ENCODE measurements at places on chromosomes 5 and 9.

DNA sequence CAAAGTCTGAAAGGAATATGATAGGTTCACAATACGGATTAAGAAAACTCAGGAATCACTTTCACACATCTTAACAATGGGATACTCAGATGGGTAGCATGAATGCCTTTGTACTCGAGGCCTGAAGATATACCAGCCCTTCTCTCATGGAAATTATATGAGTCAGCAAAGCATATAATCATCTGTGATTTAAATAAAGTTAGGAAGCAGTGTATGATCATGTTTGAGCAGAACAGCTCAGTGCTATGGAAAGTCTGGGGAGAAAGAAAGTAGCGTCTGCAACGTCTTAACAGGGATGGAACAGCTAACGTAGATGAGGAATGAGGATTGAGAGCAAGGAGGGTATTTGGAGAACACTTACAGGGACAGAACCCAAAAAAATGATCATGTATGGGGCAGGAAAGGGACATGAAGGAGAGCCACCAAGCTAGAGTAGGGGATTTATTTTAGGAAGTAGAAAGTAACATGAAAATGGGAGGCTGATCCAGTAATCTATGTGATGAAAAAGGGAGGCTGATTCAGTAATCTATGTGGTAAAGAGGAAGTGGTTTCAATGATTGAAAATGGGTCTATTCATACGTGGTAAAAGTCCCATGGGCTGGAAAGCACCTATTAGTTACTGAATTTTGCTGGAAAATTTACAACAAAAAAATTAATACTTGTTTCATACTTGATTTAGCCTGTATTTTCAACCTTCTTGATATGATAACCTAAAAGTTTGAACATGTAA lies 85.9 kb downstream of the GNA14 start:
- DNase-seq, result no peak

DNA sequence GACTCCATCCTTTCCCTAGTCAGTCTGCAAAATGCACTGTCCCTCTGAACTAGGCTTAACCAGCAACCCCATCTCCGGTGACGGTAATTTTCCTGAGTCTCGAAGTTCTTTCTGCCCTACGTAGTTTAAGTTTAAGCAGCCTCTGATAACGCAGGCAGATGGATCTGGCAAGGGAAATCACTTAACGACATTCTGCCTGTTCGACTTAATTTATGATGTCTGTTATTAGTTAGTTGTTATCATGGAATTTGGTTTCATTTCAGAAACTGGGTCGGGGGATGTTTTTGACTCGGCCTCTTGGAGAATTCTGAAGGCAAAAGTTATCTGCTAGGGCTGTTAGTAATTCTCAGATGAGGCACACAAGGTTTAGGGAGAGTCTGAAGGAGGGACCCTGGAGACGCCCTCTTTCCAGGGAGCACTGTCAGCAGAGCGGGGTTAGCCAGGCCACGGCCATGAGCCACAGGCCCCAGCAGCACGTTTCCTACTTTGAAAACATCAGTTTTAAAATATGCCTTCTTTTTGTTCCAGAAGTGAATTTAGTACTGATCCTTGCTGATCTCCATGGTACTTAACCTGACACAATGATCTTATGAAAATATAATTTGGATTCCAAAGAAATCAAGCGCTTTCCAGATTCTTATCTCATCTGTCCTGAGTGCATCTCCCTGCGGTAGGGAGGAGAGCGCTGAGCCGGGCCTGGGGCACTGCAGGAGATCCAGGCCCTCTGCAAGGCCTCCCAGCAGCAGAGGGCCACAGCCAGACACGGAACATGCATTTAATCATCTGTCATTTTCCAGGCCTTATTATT lies 171.0 kb upstream of the OTULINL start:
- no peak for DNase-seq

DNA sequence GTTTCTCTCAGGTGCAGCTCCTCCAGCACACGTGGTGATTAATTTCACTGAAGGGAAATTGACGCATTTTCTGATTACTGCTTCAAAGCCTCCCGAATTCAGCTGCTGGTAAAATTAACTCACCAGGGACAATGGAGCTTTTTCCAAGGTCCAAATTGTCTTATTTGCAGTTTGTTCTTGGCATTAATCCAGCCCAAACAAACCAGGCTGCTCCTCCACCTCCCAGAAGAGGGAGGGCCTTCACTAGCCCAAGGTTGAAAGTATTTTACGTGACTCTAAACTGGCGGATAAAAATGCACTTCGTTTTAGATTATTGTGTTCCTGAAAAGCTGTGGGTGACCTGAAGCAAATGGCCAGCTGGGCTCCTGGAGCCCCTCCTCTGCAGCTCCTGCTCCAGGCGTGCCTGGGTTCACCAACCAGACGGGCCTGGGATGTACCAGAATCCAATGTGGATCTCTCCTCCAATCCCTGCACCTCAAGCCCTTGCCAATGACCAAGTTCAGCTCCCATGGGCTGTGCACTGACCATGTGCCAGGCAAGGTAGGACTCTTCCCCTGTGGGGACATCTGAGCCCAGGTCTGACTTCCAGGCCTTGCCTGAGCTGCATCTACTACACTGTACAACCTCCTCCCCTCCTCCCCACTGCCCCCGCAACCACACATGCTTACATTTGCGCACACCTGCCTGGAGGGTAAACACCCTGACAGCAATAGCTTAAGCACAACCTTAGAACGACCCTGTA lies 193.4 kb downstream of the CDK5RAP2 start:
- DNase-seq, result peak; percentile 70

DNA sequence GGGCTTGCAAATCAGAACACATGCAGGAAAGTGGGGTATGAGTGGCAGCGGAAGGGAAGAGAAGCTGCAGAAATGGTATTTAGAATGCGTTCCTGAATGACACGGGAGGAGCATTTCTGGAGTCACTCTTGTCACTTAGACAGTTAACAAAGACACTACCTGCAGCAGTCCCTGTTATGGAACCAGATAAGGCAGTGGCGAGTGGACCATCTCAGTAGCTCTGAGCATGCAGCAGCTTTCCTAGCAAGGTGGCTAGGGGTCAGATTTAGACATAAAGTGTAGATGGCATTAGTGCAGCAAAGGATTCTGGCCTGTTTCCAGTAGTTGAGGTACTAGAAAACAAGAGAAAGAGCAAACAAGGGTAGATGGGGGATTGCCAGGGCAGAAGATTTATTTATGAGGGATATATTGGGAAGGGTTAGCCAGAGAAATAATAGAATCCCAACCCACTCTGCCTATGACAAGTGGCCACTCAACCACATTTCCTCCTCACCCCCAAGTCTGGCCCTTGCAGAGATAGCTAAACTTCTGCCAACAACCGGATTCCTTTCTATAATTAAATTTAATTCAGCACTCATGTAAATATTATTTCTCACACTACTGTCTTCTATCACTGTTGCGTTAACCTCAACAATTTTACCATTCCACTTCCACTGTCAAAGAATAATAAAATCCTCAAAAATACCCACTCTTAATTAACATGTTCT lies 201.6 kb downstream of the DCP2 start:
- DNase-seq, result no peak

GRCh38 chr5:80105698-80106439 lies 70.7 kb downstream of the THBS4 start:
- no peak for DNase-seq

DNA sequence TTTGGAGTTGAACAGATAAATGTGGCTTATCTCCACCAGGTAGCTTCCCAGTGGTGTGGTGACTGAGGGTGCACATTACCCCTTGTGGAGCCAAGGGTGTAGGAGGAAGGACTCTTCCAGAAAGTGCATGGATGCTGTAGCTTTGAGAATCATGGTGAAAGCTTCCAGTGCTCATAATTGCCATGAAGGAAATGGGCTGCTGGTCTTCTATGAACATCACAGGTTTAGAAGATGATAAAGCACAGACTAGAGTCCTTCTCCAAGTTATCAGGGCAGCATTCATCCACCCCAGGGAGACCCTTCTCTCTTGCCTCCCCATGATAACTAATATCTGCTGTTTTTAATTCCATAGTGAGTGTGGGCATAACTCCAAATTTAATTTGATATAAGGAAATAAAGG lies 93.4 kb upstream of the CHD1 start:
- DNase-seq, result no peak

DNA sequence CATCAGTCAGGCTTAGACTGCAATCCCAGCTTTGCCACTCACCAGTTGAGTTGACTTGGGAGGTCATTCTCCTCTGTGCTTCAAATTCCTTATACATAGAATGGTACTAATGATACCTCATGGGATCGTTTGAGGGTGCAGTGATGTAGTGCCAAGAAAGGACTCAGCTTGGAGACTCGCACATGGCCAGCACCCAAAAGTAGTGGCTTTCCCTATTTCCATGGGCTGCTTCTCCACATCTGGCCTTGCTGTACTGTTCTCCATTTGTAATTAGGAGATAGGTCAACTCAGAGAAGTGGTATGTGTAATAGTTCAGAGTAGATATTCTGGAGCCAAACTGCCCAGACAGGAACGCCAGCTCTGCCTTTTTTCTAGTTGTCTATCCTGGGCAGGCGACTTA lies 5.5 kb downstream of the CCL19 start:
- no peak for DNase-seq

- no peak for DNase-seq
Measured at GRCh38 chr5:111583758-111584203, 71.4 kb upstream of the STARD4 start.

DNA sequence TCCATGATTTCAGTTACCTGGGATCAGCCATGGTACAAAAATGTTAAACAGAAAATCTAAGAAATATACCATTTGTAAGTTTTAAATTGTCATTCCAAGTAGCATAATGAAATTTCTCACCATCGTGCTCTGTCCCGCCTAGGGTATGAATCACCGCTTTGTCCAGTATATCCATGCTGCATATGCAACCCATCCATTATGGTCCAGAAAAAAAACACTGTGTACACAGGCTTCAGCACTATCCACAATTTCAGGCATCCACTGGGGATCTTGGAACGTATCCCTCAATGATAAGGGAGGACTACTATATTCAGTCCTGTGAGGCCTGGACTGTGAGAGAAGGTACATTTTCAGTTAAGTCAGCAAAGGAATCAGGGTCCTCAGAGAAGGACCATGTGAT lies 37.6 kb upstream of the HNRNPA0 start:
- no peak for DNase-seq

GRCh38 chr9:37911271-37911681 lies 7.3 kb upstream of the SLC25A51 start:
- no peak for DNase-seq
